Mesendoderm (in vitro differentiated cells): ENCODE measurements at places on chromosomes 4 and X.
A peak's percentile ranks its signal among the peaks of the same experiment; 100 is the strongest.

DNA sequence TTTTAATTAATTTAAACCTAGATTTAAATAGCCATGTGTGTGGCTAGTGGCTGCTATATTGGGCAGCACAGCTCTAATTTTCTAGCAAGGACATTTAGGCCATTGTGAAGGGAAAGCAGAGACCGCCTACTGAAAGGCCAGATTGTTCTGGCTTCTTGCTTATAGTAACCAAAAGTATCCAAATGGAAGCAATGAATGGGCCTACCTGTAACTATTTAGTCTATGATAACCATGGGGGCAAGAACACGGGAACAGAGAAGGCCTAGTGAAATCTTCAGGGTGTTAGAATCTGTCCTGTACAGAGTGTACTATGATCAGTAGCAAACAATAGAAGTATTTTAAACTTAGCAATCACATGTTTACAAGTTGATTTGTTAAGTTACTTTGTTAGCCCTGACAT lies 16.5 kb upstream of the HPRT1 start:
- H3K4me1 ChIP-seq: no peaks in the 10 kb centered on the region
- H3K36me3 ChIP-seq: no peaks in the 10 kb centered on the region

- H3K27me3 ChIP-seq: no peaks in the 10 kb centered on the region
- DNase-seq: no peak
- no peak overlapping the region for H3K27ac ChIP-seq
- H3K4me3 ChIP-seq: no peak overlapping the region
- H3K4me1 ChIP-seq: no peaks in the 10 kb centered on the region
- H3K36me3 ChIP-seq: no peaks in the 10 kb centered on the region
Measured at GRCh38 chrX:56554870-56555269, 8.6 kb upstream of the UBQLN2 start.

GRCh38 chr4:175418516-175418915 lies 393.5 kb downstream of the GPM6A start:
- H3K4me1 ChIP-seq: peaks cover 2% of the 10 kb centered on the region
- no peaks in the 10 kb centered on the region for H3K27me3 ChIP-seq
- no peaks in the 10 kb centered on the region for H3K36me3 ChIP-seq

GRCh38 chr4:104188301-104188700 lies 306.4 kb downstream of the CXXC4 start:
- DNase-seq: no peak
- H3K4me1 ChIP-seq: no peaks in the 10 kb centered on the region
- H3K4me3 ChIP-seq: no peak overlapping the region
- H3K27me3 ChIP-seq: no peaks in the 10 kb centered on the region
- no peaks in the 10 kb centered on the region for H3K36me3 ChIP-seq

DNA sequence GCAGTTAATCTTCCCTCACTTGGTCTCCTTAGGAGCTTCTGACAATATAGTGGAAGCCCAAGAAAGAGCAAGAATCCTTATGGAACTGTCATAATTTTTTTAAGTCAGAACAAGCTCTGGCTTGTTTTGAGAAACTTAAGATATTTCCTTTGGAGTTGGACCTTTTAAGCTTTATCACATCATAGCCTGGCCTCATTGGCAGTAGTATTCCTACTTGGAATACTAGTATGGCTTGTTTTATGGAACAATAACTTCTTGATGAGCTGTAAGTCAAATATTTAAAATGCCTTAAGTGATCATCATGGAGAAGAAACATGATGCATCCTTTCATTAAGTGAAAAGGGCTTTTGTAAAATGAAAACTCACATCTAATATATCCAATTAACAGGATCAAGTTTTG lies 78.0 kb upstream of the NRK start:
- no peaks in the 10 kb centered on the region for H3K27me3 ChIP-seq
- H3K4me3 ChIP-seq: no peak overlapping the region
- H3K4me1 ChIP-seq: no peaks in the 10 kb centered on the region
- no peaks in the 10 kb centered on the region for H3K36me3 ChIP-seq
- no peak overlapping the region for H3K27ac ChIP-seq

DNA sequence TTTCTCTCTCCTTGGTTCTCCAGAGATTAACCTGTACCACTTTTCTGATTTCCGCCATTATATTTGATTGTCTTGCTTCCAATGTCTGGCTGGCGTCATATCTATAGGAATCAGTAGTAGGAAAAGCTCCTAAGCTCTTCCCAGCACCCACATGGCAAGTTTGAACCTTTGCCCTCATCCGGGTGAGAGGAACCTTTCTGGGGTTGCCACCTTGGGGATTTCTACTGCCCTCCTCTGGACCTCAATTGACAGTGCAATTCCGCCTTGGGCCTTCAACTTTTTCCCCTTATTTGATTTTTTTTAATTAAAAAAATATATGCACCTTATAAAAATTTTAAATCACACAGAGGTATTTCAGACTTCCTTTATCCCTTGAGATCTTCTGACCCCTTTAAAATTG lies 2.0 kb upstream of the CXorf66 start:
- H3K27ac ChIP-seq: no peak overlapping the region
- no peaks in the 10 kb centered on the region for H3K36me3 ChIP-seq
- DNase-seq: peak; percentile 30
- no peak overlapping the region for H3K4me3 ChIP-seq
- no peaks in the 10 kb centered on the region for H3K27me3 ChIP-seq

- no peaks in the 10 kb centered on the region for H3K36me3 ChIP-seq
- H3K27ac ChIP-seq: no peak overlapping the region
- DNase-seq: no peak
Measured at GRCh38 chrX:38129366-38129765, 91.3 kb downstream of the SRPX start.

- H3K4me3 ChIP-seq: no peak within 1 kb of the TSS
- no peaks in the 10 kb centered on the region for H3K27me3 ChIP-seq
- DNase-seq: peak; percentile 74
- H3K27ac ChIP-seq: no peak within 1 kb of the TSS
Measured at GRCh38 chrX:119895843-119896326, at the start of gene AKAP14. Gene AKAP14 (plus strand): TSS chrX:119895893. CDS start chrX:119903224, 7,331 bp downstream.

GRCh38 chrX:31336419-31336818 lies 264.6 kb upstream of the FTHL17 start:
- H3K4me1 ChIP-seq: no peaks in the 10 kb centered on the region
- no peak overlapping the region for H3K27ac ChIP-seq
- no peaks in the 10 kb centered on the region for H3K27me3 ChIP-seq
- H3K36me3 ChIP-seq: no peaks in the 10 kb centered on the region
- H3K4me3 ChIP-seq: no peak overlapping the region
- DNase-seq: no peak

DNA sequence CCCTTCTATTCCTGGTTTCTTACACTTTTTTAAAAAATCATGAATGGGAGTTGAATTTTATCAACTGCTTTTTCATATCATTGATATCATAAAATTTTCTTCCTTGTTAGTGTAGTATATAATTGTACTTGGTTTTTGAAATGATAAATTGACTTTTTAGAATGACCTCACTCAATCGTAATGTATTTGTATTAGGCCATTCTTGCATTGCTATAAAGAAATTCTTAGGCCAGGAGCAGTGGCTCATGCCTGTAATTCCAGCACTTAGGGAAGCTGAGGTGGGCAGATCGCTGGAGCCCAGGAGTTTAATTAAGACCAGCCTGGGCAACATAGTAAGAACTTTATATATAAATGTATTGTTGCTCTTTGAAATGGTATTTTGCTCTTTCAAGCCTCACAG lies 6.3 kb downstream of the EXOC1 start:
- no peaks in the 10 kb centered on the region for H3K27me3 ChIP-seq
- no peaks in the 10 kb centered on the region for H3K4me1 ChIP-seq
- H3K36me3 ChIP-seq: no peaks in the 10 kb centered on the region
- no peak for DNase-seq

DNA sequence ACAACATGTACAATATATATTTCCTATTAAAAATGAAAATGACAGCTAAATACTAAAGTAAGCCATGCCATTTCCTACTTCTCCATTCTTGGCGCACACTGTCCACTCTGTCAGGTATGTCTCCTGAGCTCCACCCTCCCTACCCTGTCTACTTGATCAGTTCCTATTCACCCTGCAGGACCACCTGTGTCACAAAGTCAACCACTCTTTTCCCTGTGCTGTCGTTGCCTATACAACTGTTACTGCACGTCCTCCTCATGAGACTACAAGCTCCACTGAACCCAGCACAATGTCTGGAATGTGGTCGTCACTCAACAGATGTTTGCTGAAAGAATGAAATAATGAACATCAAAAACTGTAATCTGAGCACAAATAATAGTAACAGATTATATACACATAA lies 54.9 kb downstream of the SLC9A7 start:
- no peaks in the 10 kb centered on the region for H3K27me3 ChIP-seq
- no peaks in the 10 kb centered on the region for H3K4me1 ChIP-seq
- DNase-seq: no peak
- no peak overlapping the region for H3K4me3 ChIP-seq
- H3K27ac ChIP-seq: no peak overlapping the region
- no peaks in the 10 kb centered on the region for H3K36me3 ChIP-seq

- no peak for DNase-seq
- no peaks in the 10 kb centered on the region for H3K4me1 ChIP-seq
- H3K36me3 ChIP-seq: no peaks in the 10 kb centered on the region
- H3K27ac ChIP-seq: no peak overlapping the region
- no peaks in the 10 kb centered on the region for H3K27me3 ChIP-seq
Measured at GRCh38 chrX:5730556-5730955, 498.1 kb downstream of the NLGN4X start.

- no peak overlapping the region for H3K4me3 ChIP-seq
- no peaks in the 10 kb centered on the region for H3K36me3 ChIP-seq
- H3K4me1 ChIP-seq: peaks cover 2% of the 10 kb centered on the region
- peak overlapping the region; percentile 28 for H3K27ac ChIP-seq
Measured at GRCh38 chr4:2800691-2801596, 8.1 kb downstream of the SH3BP2 start.

- no peaks in the 10 kb centered on the region for H3K36me3 ChIP-seq
- H3K27ac ChIP-seq: no peak overlapping the region
- H3K27me3 ChIP-seq: no peaks in the 10 kb centered on the region
- H3K4me1 ChIP-seq: no peaks in the 10 kb centered on the region
Measured at GRCh38 chr4:182869697-182870096, 47.5 kb downstream of the DCTD start.

GRCh38 chr4:52036886-52037530 lies 1.1 kb downstream of the SGCB start:
- no peaks in the 10 kb centered on the region for H3K4me1 ChIP-seq
- H3K27ac ChIP-seq: no peak overlapping the region
- H3K27me3 ChIP-seq: no peaks in the 10 kb centered on the region
- no peaks in the 10 kb centered on the region for H3K36me3 ChIP-seq
- no peak for DNase-seq

GRCh38 chr4:44662623-44663005 lies 11.2 kb upstream of the YIPF7 start:
- H3K27ac ChIP-seq: no peak overlapping the region
- no peak overlapping the region for H3K4me3 ChIP-seq
- no peaks in the 10 kb centered on the region for H3K27me3 ChIP-seq
- no peak for DNase-seq
- no peaks in the 10 kb centered on the region for H3K4me1 ChIP-seq
- H3K36me3 ChIP-seq: no peaks in the 10 kb centered on the region

GRCh38 chr4:170122252-170122651 lies 32.5 kb upstream of the AADAT start:
- no peak overlapping the region for H3K4me3 ChIP-seq
- H3K36me3 ChIP-seq: no peaks in the 10 kb centered on the region
- H3K27ac ChIP-seq: no peak overlapping the region
- no peaks in the 10 kb centered on the region for H3K4me1 ChIP-seq

- no peak overlapping the region for H3K4me3 ChIP-seq
- H3K27ac ChIP-seq: no peak overlapping the region
- H3K36me3 ChIP-seq: no peaks in the 10 kb centered on the region
- no peak for DNase-seq
- no peaks in the 10 kb centered on the region for H3K27me3 ChIP-seq
Measured at GRCh38 chrX:134599184-134599914, 58.9 kb downstream of the PLAC1 start.

GRCh38 chr4:79015411-79015810 lies 76.2 kb upstream of the PAQR3 start:
- DNase-seq: peak; percentile 7
- H3K4me3 ChIP-seq: no peak overlapping the region
- no peaks in the 10 kb centered on the region for H3K36me3 ChIP-seq
- no peaks in the 10 kb centered on the region for H3K4me1 ChIP-seq

DNA sequence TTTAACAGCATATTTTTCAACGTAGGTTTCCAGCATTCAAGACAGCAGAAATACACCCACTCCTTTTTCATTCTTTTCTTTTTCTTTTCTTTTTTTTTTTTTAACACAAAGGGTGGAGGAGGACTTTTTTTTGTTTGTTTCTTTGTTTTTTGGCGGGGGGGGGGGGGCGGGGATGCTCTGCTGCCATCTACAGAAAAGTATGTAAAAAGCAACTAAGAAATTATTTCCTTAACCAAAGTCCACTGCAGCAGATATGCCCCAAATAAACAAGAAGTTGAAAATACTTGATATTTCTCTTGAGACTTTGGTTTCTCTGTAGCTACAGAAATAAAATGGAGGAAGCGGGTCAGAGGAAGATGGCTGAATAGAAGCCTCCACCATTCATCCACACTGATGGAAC lies 63.2 kb upstream of the PBDC1 start:
- H3K27ac ChIP-seq: no peak overlapping the region
- H3K36me3 ChIP-seq: no peaks in the 10 kb centered on the region
- DNase-seq: peak; percentile 45
- no peaks in the 10 kb centered on the region for H3K27me3 ChIP-seq
- no peak overlapping the region for H3K4me3 ChIP-seq
- no peaks in the 10 kb centered on the region for H3K4me1 ChIP-seq

GRCh38 chr4:146061610-146062334 lies 113.7 kb upstream of the LSM6 start:
- no peaks in the 10 kb centered on the region for H3K36me3 ChIP-seq
- no peaks in the 10 kb centered on the region for H3K4me1 ChIP-seq
- H3K27me3 ChIP-seq: no peaks in the 10 kb centered on the region
- no peak overlapping the region for H3K27ac ChIP-seq
- DNase-seq: no peak

GRCh38 chr4:116358633-116359222 lies 726.6 kb downstream of the TRAM1L1 start:
- H3K36me3 ChIP-seq: no peaks in the 10 kb centered on the region
- no peaks in the 10 kb centered on the region for H3K27me3 ChIP-seq
- H3K27ac ChIP-seq: no peak overlapping the region
- DNase-seq: peak; percentile 90
- no peaks in the 10 kb centered on the region for H3K4me1 ChIP-seq

DNA sequence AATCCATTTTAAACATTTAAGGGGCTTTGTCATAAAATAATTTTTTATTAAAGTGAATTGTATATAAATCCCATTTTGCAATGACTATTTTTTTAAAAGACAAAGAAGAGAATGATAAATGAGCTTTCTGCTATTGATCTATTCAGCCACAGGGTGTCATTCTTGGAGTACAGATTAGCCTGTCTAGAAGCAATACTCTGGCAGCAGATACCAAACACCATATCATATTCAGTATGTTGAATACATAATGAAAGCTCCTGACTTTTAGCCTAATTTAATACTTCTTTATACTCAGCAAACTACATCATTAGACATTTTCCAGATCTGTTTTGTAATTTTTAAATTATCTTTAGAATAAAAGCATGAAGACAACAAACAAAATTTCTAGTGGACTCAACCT lies 496.3 kb downstream of the PDGFC start:
- no peaks in the 10 kb centered on the region for H3K36me3 ChIP-seq
- H3K4me1 ChIP-seq: no peaks in the 10 kb centered on the region
- H3K27me3 ChIP-seq: no peaks in the 10 kb centered on the region
- no peak overlapping the region for H3K4me3 ChIP-seq
- peak; percentile 27 for DNase-seq

- no peak for DNase-seq
- H3K27me3 ChIP-seq: no peaks in the 10 kb centered on the region
- no peaks in the 10 kb centered on the region for H3K4me1 ChIP-seq
- no peak overlapping the region for H3K27ac ChIP-seq
- H3K4me3 ChIP-seq: no peak overlapping the region
Measured at GRCh38 chr4:7000421-7001176, 42.6 kb upstream of the TADA2B start.

GRCh38 chrX:12497832-12498591 lies 293.2 kb upstream of the PRPS2 start:
- no peaks in the 10 kb centered on the region for H3K27me3 ChIP-seq
- DNase-seq: peak; percentile 31
- no peak overlapping the region for H3K4me3 ChIP-seq
- no peak overlapping the region for H3K27ac ChIP-seq

GRCh38 chrX:68695206-68695845 lies 47.9 kb downstream of the STARD8 start:
- peaks cover 2% of the 10 kb centered on the region for H3K4me1 ChIP-seq
- no peak for DNase-seq
